ENCODE measurements at places on chromosomes 1 and 21.

DNA sequence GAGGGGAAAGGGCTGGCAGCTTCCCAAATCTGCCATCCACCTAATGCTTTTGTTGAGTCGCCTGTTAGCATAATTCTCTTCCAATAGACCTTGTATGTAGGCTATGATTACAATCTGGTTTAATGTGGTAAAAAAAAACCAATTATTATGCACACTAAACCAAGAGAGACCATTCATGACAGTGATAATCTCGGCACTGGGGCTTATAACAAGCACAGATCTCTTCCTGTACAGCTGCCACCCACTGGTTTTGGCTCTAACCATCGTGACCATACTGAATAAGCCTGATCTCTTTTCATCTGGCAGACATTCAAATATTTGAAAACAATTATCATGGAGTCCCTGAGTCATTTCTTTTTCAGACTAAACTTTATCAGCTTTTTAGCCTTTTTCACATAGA lies 12.0 kb upstream of the SYT14 start:
- no peak for DNase-seq
- H3K4me3 ChIP-seq, result no peak overlapping the region
- H3K4me1 ChIP-seq, result no peaks in the 10 kb centered on the region
- H3K27me3 ChIP-seq, result no peaks in the 10 kb centered on the region
- H3K36me3 ChIP-seq, result no peaks in the 10 kb centered on the region
- H3K27ac ChIP-seq, result no peak overlapping the region

- no peak overlapping the region for H3K4me3 ChIP-seq
- no peak for DNase-seq
- no peaks in the 10 kb centered on the region for H3K27me3 ChIP-seq
- H3K27ac ChIP-seq, result no peak overlapping the region
Measured at GRCh38 chr1:18341291-18342069, 139.2 kb upstream of the KLHDC7A start.

DNA sequence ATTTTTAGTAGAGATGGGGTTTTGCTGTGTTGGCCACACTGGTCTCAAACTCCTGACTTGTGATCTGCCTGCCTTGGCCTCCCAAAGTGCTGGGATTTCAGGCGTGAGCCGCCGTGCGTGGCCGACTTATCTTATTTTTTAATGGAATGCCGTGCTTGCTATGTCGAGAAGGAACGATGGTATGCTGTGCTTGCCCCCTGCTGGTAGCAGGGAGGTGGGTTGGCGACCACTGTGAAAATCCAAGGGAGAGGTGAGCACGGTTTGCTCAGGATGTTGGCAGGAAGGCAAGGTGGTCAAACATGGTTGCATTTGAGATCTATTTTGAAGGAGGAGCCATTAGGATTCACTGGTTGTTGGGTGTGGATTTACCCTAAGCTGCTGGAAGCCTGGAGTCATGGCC lies 45.8 kb upstream of the RCC2 start:
- no peaks in the 10 kb centered on the region for H3K27me3 ChIP-seq
- no peak for DNase-seq
- no peaks in the 10 kb centered on the region for H3K4me1 ChIP-seq
- no peaks in the 10 kb centered on the region for H3K36me3 ChIP-seq
- H3K4me3 ChIP-seq, result no peak overlapping the region

GRCh38 chr21:42672699-42673458 lies 19.5 kb downstream of the PDE9A start:
- H3K27ac ChIP-seq, result no peak overlapping the region
- H3K4me3 ChIP-seq, result no peak overlapping the region
- H3K36me3 ChIP-seq, result no peaks in the 10 kb centered on the region
- no peaks in the 10 kb centered on the region for H3K27me3 ChIP-seq

DNA sequence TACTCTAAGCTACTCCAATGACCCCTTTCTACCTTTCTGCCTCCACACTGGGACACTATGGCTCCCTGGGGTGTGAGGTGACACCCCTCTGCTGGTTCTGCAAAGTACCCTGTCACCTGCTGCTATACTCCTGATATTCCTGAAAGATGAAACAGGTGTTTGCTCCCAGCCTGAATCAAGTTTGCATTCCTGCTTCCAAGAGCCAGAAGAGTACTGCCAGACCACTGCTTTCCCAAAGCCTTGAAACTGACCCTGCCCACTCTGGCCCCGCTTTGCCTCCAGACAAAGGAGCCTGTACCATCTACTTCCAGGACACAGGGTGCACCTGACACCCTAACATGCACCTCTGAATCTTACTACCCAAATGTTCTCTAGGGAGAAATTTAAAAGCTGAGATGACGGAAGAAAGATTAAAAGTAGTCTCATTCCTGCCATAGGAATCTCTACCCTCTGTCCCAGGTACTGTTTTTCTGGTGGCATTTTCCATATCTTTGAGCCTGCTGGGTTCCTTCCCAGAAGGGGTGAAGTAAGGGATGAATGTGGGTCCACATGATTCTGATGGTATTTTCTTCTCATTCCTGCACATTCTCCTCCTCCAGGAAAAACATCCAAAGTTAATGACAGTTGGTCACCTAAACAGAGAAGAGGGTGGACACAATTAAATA lies 70.3 kb upstream of the DUSP10 start:
- DNase-seq, result no peak
- peaks cover 3% of the 10 kb centered on the region for H3K4me1 ChIP-seq
- H3K27me3 ChIP-seq, result no peaks in the 10 kb centered on the region
- no peaks in the 10 kb centered on the region for H3K36me3 ChIP-seq
- no peak overlapping the region for H3K4me3 ChIP-seq
- H3K27ac ChIP-seq, result no peak overlapping the region

DNA sequence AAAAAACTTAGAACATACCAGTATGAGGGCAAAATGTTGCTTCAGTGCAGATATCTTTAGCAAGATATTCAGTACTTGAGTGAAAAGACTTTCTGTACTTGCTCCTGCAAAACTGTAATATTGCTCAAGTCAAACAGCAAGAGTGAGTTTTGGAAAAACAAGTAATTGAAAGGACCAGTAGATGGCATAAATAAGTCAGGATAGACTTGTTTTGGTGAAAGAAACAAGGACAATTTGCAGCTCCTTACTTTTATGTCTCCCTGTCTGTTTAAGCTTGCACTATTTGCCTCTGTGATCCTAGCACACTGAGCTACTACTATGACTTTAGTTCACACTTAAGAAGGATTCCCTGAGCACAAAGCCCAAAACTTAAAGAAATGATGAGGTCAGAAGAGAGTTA lies 39.1 kb downstream of the IFI44 start:
- no peaks in the 10 kb centered on the region for H3K27me3 ChIP-seq
- DNase-seq, result no peak
- no peak overlapping the region for H3K27ac ChIP-seq

DNA sequence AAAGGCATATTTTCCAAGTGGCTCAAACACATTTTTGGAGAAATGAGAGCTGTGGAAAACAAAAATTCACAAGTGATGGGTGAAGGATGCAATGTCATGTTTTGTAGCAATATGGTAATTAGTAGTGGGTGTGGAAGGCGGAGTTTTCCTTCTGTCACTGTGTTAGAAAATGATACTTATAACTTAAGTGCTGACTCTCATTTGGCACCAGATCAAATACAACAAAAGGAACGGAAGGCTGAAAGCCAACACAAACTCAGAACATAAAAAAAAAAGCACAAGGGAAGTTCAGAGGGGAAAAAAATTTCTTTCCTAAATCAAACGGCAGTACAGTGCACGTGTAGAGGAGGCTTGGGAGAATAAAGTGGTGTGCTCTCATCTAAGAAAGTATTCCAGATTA lies at the start of gene TNFSF18:
TSS of gene TNFSF18 (minus strand) at position 77 of the 400 bp plus-strand sequence. CDS start at position 32, 45 bp downstream.
- H3K4me3 ChIP-seq, result no peak within 1 kb of the TSS
- no peaks in the 10 kb centered on the region for H3K4me1 ChIP-seq
- H3K27ac ChIP-seq, result peak within 1 kb of the TSS; percentile 10
- no peaks in the 10 kb centered on the region for H3K36me3 ChIP-seq
- no peaks in the 10 kb centered on the region for H3K27me3 ChIP-seq

- H3K27ac ChIP-seq, result no peak overlapping the region
- H3K4me1 ChIP-seq, result no peaks in the 10 kb centered on the region
- H3K27me3 ChIP-seq, result no peaks in the 10 kb centered on the region
- H3K4me3 ChIP-seq, result no peak overlapping the region
- no peaks in the 10 kb centered on the region for H3K36me3 ChIP-seq
- DNase-seq, result no peak
Measured at GRCh38 chr1:11301601-11302000, 28.6 kb downstream of the UBIAD1 start.
